ENCODE measurements at places on chromosomes 5 and 9.

GRCh38 chr5:59790376-59790775, 103.2 kb downstream of the PDE4D start:
- DNase-seq: no peak

DNA sequence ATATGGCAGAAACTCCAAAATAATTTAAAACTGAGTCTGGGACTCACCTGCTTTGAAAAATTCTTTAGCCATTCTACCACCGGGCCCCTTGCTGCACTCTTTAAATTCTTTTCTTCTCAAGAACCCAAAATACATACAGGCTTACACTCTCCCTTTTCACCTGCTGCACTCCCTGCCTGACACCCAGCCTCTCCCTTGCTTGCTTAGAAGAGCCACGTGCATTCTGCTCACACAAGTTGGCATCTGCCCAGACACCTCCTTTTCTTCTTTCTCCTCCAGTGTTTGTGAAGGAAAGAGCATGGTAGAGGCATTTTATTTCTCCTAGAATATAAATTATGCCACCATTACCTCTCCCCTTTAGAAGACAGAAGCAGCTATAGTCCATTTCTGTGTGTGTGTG, 39.0 kb upstream of the AOPEP start:
- DNase-seq: no peak

- no peak for DNase-seq
Observed at GRCh38 chr5:92695123-92696003, 885.7 kb downstream of the NR2F1-AS1 start.

GRCh38 chr5:53201746-53202145, 92.2 kb upstream of the MOCS2 start:
- no peak for DNase-seq

GRCh38 chr5:150789943-150790611, 11.5 kb downstream of the SMIM3 start:
- DNase-seq: no peak

DNA sequence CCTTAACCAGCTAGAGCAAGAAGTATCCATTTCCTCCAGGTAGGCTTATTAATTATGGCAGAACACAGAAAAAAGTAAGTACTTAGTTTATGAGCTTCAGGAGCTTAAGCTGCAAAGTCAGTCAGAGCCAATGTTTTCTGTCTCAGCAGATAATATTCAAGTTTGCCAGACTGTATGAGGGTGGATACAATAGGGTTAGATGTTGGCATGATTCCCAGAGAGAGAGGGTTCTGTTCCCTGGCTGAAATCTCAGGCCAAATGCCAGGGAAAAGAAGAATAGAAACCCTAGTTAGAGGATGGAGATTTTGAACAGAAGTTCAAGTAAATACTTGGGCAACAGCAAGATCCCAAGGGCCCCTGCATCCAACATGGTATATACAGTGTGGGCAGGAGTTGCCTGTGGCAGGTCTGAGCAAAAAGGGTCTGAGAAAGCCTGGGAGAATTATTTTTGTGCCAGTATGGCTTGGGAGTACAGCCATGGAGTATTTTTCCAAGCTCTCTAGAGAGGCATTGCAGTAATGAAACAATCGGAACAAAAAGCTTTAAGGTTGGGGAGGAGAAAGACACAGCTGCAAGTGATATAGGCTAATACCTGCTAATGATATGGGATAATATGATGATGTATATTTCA, 31.0 kb upstream of the ISOC1 start:
- DNase-seq: no peak

- no peak for DNase-seq
Observed at GRCh38 chr5:169696621-169697510, 59.8 kb downstream of the DOCK2 start.

GRCh38 chr5:15008476-15008875, 136.9 kb upstream of the ANKH start:
- no peak for DNase-seq

DNA sequence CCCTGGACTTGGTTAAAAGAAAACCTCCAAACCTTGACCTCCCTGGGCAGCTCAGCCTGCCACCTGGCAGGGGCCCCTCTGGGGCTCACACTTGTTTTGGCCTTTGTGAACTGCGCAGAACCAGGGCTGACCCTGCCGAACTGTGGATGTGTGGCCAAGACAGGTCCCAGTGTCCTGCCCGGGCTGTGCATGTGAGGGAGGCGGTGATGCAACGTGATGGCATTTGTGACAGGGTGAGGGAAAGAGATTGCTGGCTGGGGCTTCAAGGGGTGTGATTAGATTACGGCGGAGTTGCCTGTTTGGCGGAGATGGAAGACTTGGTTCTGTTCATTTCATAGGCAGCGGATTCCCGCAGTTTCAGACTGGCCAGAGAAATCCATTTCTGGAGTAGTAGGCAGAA, 30.4 kb upstream of the NKX2-5 start:
- no peak for DNase-seq

DNA sequence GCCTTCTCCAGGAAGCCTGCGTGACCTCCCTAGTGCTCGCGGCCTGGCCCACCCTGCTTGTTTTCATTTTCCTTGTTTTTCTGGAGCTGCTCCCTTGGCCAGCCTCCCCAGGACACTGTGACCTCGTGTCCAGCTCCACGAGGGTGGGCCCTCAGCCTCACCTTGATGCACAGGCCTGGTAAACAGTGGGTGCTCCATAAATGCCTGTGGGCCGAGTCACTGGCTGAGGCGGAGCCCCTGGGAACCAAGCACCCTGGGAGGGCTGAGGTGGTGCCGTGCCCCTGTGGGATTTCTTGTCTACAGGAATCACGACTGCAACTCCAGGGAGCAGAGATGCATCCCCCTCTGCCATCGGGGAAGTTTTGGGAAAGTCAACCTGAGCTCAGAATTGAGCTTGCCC, 17.2 kb downstream of the FAM163B start:
- no peak for DNase-seq

- DNase-seq: no peak
Observed at GRCh38 chr5:44320188-44320587, 69.0 kb downstream of the FGF10 start.

DNA sequence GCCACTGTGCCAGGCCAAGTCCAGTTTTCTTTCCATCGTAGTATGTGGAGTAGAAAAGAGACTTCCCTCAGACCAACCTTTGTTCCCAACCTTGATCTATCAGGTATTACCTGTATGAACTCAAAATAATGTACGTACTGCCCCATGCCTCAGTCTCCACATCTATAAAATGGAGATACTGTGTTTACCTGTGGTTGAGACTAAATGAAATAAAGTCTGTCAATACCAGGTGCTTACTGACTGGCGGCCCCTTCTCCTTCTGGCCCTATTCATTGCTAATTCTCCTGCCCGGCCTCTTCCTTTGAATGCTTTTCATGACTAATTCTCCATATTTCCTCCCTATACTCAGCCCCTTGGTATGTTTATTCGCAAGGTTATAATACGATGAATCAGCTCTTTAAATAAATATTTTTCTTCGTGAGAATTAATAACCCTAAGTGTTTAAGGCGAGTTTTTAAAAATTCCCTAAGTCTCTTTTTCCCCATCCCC, 89.6 kb upstream of the BASP1 start:
- DNase-seq: no peak

DNA sequence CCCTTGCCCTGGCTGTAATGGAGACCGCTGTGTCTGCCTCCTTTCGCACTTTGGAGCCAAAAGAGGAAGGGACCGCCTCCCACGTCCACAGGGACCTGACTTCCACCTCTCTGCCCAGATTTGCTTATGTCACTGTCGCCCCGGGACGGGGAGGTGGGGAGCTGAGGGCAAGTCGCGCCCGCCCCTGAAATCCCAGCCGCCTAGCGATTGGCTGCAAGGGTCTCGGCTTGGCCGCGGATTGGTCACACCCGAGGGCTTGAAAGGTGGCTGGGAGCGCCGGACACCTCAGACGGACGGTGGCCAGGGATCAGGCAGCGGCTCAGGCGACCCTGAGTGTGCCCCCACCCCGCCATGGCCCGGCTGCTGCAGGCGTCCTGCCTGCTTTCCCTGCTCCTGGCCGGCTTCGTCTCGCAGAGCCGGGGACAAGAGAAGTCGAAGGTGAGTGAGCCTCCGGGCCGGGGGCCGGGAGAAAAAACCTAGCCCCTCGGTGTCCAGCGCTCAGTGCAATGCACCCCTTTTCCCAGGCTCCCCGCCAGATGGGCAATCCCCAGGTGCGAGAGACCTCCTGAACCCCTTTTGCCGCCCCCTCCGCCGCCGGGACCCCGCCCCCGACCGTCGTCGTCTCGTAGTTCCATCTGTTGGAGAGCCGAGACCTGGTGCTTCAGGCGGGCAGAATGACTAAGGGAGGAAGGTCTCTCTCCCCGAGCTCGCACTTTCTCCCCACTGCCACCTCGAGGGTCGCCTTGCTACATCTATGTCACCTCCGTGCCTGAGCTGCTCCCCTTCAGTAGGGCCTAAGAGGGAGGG, at the start of gene GPX3:
Gene GPX3, plus strand, starts transcription at position 288 of the 807 bp plus-strand sequence. Its CDS starts 64 bp downstream, at position 352.
- peak; percentile 10 for DNase-seq

DNA sequence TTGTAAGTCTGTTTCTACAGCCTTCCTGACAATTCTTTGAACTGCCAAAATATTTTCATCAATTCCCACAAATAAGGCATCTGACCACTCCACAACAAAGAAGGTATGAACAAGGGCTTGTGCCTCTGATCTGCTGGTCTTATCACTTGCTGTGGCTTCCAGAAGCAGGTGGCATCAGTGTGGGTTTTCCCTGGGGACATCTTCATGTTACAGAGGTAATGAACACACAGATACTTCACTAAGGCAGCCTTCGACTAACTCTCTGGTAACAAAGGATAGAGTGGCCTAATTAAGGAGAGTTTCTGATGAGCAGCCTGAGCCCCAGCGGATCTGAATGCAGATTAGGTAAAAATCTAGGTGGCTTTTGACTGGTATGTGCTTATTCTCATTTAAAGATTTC, 15.2 kb upstream of the ERAP2 start:
- DNase-seq: no peak

DNA sequence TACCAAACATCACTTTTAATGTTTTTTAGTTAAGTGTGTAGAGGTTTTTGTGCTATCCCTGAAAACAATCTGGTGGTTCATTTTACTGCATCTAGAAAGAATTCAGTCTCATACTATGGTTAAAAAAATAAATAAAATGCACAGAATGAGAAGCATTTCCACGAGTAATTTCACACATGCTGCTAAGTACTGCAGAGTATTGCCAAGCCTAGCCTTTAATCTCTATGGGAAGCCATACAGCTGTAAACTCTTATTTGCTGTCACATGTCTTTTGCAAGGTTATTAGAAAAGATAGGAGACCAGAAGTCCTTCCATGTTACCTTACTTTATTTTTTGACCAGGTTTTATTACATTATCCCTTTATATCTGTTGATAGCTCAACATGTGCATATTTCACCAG, 37.6 kb upstream of the MAN2A1 start:
- DNase-seq: no peak

DNA sequence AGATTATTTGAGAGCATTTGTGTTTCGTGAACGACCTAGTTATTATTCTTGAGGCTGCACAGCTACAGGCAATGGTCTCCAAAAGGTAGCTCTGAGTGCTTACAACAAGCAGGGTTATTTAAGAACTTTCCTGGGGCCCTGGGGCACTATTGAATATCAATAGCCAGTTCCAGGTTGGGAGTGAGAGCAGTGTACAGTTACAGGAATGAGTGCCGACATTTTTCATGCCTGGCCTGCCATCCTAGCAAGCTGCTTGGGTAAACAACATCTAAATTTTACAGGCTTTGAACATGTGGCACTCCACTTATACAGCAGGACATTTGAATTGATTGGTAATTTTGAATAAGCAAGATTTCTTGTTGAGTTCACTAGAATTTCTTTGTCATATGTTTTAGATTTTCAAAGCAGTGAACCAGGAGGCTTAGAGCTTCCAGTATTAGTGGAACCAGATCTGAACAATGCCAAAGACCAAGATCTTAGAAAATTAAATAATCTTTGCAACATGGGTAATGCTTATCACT, 171.9 kb upstream of the GDNF start:
- no peak for DNase-seq

DNA sequence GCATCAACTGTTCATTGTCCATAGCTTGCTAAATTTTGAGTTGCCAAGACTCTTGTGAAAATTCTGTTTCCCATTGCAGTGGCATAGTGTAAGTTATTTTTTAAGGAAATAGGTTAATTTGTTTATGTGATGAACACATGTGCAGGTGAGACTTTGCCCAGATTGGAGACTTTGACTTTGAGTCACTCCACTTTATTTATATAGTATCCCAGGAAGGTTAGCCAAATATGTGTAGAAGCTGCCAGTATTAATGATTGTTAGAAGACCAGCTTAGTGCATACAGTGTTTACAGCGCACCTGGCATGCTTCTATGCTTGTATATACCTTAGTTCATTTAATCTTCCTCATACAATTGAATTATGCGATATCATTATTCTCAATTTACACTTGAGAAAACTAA, 51.0 kb downstream of the MTAP start:
- DNase-seq: no peak

DNA sequence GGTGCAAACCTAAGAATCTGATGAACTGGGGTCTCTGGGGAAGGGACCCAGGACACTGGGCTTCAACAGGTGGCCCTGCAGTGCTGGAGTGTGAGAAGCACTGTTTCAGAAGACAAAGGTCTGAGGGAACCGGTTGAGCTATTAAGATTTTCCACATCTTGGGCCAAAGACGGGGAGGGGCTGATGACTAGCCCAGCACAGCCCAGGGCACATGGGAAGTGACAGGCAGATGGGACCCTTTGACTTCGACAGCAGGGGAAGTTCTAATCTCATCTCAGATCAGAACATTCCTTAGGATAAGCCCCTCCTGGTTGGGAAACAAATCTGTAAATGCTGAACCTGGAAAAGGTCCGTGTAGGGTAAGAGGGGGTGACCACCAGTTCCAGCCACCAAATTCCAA, 67.4 kb downstream of the RAPGEF1 start:
- no peak for DNase-seq

- DNase-seq: no peak
Observed at GRCh38 chr9:15239816-15240215, 67.2 kb downstream of the TTC39B start.

DNA sequence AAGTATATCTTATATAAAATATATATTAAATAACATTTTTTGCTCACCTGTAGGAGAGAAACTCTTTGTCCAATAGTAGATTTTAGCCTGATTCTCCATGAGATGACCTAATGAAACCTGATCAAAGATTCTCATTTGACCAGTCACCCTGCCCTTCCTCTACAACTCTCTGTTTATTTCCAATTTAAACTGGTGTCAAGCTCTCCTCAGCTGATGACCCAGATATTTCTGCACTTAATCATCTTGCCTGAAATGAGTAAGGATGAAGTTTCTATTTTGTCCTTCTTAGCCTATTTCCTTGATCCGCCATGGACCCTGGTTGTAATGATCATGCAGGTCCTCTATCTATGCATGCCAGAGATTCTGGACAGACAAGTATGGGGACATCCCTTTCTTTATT, 179.3 kb upstream of the FGF10 start:
- no peak for DNase-seq

- no peak for DNase-seq
Observed at GRCh38 chr9:78292716-78293497, 4.0 kb upstream of the PSAT1 start.

DNA sequence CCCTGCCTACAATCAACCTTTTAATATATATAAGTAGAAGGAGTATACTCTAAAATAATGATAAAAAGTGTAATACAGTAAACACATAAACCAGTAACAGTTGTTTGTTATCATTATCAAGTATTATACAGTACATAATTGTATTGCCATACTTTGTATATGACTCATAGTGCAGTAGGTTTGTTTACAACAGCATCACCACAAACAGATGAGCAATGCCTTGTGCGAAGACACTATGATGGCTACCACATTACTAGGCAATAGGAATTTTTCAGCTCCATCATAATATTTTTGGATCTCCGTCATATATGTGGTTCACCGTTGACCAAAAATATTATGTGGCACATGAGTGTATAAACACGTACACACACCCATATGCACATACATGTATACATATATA, 69.7 kb upstream of the APC start:
- DNase-seq: no peak

GRCh38 chr9:83503866-83504265, 34.3 kb downstream of the FRMD3 start:
- DNase-seq: no peak
